ENCODE measurements at places on chromosomes 11 and 22.

DNA sequence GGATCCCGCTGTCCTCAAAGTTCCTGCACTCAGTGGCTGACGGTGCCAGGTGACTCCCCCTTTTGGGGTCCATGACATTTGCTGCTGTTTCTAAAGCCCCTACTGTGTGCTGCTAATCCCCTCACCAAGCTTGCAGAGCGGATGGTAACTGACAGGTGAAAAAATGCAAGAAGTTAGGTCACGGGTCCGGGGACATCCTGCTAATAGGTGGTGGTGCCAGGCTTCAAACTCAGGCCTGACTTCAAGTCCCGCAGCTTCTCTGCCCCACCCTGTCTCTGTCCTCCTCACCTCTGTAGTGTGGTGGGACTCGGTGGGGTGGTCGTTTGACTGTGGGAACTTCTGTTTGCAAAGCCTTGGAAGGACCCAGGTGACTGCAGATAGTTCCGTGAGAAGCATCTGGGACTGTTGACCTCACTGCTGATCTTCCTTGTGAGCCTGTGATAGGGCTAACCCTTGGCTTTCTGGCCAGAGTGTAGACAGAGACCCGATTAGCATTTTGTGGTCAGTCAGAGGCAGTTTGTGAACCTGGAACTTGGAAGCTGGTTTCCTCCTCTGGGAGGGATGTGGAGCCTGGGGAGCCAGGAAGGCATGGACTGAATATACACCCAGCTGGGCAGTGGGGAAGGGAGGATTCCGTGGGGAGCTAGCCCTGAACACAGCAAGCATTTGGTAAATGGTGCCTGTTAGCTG lies 115.4 kb upstream of the OR4B1 start:
- no peak for DNase-seq

DNA sequence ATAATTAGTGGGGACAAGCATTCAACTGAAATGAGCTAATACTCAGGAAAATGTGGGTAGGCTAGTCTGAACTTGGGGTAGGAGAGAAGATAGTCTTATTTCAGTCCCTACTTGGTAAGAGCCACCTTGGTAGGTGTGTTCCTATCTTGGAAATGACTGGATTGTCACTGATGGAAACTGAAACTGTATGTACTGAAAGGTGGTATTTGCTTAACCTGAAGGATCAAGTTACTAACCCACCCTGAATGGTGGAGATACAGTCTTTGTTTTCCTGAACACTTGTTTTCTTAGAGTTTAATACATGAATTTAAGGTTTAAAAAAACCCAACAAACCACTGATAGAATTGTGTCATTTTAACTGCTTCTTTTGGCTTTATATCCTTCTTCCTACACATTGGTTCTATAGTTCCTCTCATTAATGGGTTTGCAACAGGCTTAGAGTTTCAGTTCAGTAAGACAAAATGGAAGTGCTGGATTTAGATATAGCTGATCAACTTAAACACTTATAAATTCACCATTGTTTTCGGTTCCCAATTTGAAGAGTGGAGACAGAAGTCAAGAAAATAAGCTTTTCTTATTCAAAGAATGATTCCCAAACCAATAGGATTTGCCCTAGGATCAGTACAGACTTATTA lies 4.2 kb downstream of the FAR1 start:
- DNase-seq: no peak

- DNase-seq: no peak
These were observed 835 bp upstream of the RHOD start for GRCh38 chr11:67055812-67056211.

DNA sequence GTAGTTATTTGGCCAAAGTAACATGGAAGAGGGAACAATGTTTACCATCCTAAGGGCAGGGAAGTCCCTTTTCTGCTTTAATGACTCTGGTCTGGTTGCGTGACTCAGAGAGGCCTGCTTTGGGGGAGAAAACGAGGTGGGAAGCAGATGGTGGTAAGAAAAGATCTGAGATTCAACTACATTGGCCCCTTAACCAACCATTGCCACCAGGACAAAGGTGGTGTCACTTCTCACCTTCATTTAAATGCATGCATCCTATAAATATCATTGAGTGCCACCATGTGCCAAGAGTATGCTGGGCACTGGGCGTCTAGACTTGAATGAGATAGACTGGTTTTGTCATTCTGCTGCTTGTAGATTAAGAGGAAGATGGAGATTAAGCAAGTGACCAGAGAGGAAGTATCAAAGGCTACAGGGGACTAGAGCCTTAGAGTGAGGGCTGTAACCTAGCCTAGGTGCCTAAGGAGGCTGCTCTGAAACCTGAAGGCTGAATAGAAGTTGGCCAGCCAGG lies 3.6 kb upstream of the SORL1 start:
- no peak for DNase-seq

GRCh38 chr22:49690454-49690853 lies 137.2 kb downstream of the BRD1 start:
- no peak for DNase-seq

DNA sequence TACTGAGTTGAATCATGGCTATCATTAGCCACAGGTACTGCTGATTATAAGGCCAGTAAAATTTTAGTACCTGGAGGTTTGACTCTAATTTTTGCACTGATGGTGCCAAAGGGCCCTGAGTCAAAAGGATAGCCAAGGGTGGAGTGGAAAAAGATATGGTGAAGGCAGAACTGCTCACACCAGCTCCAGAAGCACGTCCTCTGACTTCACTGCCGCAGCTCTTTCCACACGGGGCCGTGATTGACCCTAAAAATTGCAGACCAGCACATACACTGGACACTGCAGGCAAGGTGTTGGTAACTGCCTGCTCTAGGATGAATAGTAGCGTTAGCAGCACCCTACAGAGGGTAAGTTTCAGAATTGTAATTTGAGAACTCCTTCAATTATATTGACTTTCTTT lies 25.4 kb upstream of the GRIK4 start:
- no peak for DNase-seq

DNA sequence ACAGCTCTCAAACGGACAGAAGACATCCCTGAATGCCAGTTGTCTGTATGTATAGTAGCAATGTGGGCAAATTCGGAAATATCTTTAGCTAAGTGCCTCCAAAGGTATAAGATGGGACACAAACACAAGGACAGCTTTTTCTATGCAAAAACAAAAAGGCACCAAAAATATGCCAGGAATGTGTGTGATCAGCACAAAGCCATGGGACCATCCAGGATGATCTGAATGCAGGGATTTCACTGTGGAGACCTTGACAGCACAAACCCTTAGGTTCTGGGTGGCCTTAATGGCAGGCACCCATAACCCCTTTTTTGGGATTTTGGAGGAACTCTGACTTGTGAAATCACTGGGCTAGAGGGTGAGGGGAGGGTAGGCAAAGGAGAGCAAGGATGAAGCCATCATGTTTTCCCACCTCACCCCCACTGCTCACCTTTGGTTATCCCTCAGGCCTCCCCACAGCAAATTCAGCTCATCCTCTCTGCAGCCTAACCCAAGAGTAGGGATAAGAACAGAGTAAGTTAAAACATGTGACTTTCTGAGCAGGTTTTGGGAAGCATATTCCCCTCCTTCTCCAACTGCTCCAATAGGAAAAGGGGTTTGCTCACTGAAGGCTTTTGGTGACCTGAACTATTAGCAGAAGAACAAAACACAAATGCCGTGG lies 154.6 kb downstream of the SNX19 start:
- no peak for DNase-seq

DNA sequence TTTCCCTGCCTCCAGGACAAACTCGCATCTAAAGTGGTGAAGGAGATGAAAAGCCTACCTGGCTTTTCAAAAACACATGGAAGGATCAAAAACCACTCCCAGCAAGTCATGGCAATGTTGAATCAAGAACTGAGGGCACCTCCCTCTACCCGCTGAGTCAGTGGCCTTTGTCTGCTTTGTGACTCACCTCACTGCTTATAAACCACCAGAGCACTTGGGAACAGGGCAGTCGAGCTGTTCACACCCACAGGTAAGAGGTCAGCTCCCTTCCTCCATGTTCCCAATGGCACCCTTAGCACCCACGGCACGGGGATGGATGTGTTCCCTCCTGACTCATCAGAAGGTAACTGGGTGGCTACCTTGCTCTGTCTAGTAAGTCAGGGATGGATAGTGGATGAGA lies 21.7 kb downstream of the TENM4 start:
- no peak for DNase-seq

DNA sequence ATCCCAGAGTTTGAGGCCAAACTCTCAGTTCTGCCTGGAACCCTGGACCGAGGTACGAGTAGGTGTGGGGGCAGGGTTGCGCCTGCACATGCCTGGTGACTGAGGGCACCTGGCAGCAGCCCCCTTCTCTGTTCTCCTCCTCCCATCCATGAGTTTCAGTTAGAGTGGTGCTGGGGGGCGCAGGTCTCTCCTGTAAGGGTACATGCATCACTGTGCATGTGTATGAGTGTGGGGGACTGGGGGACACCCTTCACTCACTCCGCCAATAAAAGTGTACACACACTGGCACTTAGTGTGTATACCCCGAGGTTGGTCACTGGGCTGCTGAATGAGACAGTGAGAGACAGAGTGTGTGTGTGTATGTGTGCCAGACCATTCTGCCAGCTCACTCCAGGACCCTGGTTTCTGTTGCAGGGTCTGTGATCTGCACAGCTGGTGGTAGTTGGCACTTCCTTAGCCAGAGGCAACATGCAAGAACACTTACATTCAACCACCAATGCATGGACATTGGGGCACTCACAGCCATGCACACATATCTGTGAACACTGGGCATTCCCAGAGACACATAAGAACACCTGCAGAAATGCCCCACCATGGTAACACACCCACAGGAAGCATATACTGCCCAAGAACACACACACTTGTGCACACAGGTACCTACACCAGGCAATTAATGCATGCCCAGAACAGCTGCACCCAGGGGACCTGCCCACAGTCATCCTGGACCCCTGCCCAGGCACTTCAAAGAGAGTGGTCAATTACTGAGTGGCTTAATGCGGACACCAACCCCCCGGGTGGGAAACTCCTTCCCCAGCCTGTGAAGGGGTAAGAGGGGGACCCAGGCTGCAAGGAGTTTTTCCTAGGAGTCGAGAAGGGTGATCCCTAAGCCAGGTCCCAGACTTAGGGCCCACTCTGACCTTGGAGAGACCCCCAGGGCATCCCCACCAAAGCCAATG lies 1.2 kb upstream of the NRXN2 start:
- DNase-seq: no peak

GRCh38 chr11:117838901-117839300 lies 14.4 kb upstream of the FXYD2 start:
- no peak for DNase-seq

Data from NCI-H187 (cell line).